Nucleus accumbens (tissue), 56 donors: ENCODE measurements at places on chromosomes 13 and 19.

DNA sequence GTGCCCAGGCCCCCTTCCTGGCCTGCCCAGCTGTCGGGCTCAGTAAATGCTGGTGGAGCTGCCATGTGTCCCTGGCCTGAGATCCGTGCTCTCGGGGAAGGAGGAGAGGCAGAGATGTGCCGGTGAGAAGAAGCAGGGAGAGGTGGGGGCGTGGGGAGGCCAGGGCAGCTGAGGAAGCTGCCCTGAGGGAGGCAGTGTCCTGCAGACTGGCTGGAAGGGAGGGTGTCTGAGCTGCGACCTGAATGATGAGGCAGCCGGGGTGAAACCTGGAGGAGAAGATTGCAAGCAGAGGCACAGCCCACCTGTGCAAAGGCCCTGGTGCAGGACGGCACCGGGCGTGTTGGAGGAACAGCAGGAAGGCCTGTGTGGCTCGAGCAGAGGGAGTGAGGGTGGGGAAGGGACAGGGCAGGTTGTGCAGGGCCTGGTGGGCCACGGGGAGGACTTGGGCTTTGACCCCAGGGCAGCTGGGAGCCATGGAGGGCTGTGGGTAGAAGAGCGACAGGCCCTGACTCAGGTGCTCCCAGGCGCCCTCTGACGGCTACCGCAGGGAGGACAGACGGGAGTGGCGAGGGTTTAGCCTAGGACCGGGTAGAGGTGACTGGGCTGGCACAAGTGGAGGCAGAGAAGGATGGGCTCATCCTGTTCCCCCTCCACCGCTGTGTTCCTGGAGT is 14.0 kb upstream of the CELF5 start:
- no peak for DNase-seq

- no peak for DNase-seq
Observed at GRCh38 chr13:46609052-46609451, 56.1 kb downstream of the LRCH1 start.

GRCh38 chr19:1250437-1251260 is 2.3 kb downstream of the MIDN start:
- peak; percentile 62 for DNase-seq

GRCh38 chr19:40889366-40889765 is 7.3 kb upstream of the CYP2A7 start:
- no peak for DNase-seq

- peak; percentile 26 for DNase-seq
Observed at GRCh38 chr19:10290876-10291553, 1.3 kb downstream of the ICAM5 start.

DNA sequence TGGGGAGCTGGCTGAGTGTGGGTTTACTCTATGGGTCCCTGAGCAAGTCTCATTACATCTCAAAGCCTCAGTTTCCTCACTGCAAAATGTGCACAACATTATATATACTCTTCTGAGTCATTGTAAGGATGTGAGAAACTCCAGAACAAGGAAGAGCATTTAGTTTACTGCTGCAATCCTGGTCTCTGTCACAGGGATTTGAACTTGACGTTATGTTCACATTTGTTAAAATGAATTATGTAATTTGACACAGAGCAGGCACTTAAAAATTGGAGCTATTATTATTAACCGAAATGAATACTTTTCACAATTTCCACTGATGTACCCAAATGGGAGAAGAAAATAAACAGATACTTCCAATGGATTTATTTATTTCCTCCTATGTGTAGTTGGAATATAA is 101.0 kb downstream of the STARD13 start:
- no peak for DNase-seq

DNA sequence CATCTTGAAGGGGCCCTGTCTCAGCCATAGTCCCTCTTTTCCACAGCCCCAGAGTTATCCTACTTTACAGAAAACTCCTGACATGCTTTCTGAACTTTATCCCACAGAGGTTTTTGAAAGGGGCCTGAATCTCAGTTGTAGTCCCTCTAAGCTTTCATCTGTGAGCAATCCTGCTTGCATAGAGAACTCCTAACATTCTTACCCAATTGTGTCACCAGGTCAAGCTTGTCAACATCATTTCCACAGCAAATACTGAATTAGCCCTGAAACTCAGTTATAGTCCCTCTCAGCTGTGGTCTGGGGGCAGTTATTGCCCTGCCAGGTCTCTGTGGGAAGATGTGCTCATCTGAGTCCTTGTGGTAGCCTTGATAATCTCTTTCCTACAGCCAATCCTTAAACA is 2190.3 kb upstream of the PCDH20 start:
- DNase-seq, result no peak

GRCh38 chr19:4233282-4233853 is 4.0 kb downstream of the EBI3 start:
- no peak for DNase-seq

- DNase-seq, result peak; percentile 3
Observed at GRCh38 chr13:49586717-49587116, 1.4 kb upstream of the RCBTB1 start.

DNA sequence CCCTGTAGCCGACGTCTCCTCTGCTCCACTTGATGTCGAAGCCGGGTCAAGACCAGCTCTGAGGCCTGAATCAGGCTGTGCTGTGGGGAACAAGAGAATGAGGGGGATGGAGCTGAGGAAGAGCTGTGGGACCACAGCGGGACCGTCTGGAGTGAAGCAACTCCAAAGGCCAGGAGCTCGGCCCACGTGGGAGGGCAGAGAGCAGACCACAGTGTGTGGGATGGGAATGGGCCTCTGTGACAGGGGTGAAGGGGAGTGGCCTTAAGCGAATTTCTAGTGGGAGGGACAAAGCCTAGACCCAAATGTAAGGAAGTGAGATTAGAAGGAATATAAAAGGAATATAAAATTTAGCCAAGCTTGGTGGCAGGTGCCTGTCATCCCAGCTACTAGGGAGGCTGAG is 3.8 kb upstream of the SLC8A2 start:
- DNase-seq, result no peak

GRCh38 chr13:45892513-45892912 is 41.0 kb upstream of the SIAH3 start:
- DNase-seq, result no peak

GRCh38 chr13:102322211-102322610 is 79.6 kb downstream of the FGF14 start:
- no peak for DNase-seq

DNA sequence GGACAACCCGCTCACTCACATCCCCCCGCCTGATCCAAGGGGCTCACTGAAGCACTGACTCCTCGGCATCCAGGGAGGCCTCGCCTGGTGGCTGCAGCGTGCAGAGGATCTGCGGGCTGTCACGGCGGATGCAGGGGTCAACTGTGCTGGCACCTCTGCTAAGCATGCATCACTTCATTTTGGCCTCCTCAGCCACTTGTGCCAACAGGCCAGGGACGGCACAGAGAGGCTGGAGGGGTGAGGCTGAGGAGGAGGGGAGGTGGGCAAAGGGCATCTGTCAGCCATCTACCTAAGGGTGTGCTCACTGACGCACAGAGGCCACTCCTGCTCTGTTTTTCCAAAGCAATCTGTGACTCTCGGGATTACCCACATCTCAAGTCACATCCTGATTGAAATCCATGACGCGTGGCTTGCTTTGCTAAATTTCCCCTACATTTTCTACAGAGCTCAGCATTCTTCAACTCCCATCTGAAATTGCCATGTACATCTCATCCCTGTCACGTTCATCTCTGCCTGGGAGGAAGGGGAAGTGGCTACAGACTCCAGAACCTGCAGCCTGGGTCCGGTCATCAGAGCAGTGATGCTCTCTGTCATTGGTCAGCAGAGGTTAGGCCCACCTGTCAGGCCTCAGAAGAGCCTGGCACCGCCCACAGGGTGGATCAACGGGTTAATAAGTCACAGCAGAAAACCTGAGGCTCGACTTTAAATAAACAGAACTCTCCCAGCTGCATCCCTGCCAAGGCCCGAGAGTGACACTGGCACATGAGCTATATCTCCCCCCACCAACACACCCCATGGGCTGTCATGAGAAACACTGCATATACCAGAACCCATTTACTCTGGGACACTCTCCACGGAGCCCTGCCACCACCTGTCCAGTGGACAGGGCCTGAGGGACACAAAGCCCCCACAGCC is 17.6 kb downstream of the ELL start:
- no peak for DNase-seq

DNA sequence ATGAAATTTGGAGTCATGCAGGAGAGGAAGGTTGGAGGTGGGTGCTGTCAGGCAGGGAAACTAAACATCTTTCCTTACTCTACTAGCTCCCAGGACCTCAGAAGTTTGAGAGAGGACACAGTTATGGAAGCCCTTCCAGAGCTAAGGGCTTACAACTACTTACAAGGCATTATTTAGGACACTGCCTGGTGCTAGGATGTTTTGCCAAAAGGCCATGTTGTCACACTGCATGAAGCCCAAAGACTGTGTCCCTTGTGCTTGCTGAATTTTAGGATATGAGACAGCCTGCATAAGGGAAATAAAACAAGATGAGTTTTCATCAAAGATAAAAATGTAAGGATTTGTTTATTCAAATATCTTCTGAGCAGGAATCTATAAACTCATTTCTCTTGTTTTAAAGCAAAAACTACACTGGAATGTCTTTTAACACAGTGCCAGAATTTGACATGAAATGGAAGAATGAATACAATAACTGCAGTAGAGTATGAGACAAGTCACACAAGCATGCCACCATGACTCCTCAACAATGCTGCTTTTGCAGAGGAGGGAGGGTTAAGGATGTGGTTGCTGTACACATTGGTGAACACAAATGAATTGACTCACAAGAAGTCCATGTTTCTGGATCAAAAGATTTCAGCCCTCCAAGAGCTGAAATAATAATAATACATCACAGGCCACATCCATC is 258.4 kb downstream of the SPRY2 start:
- DNase-seq, result no peak

DNA sequence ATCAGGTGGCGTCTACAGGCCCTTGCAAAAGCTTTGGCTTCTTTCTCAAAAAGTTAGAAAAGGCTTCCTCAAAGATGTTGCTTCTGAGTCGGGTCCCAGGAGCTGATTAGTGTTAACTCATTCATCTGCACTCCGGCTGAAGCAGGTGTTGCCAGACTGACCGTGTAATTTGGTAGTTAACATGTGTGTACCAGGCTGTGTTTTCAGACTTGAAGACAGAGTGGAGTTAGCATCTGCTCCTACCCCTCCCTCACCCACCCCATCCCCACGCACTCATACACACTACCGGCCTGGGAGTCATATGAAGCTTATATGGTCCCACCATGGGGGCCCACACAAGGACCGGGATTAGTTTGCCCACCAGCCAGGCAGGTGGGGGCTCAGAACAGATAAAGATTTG is 111.5 kb downstream of the DNAJC15 start:
- DNase-seq, result no peak

GRCh38 chr13:25729201-25729600 is 322.6 kb downstream of the SHISA2 start:
- DNase-seq, result no peak

- no peak for DNase-seq
Observed at GRCh38 chr19:53147645-53148044, 11.2 kb downstream of the ZNF347 start.

GRCh38 chr13:101989798-101990350 is 412.0 kb downstream of the FGF14 start:
- DNase-seq, result no peak
